Stimulated activated CD8-positive, alpha-beta memory T cell treated with anti-CD3 and anti-CD28 coated beads, Interleukin-4, amount 100 ng/mL, for 1 hour (primary cell): ENCODE measurements at places on chromosomes 2 and 18.

DNA sequence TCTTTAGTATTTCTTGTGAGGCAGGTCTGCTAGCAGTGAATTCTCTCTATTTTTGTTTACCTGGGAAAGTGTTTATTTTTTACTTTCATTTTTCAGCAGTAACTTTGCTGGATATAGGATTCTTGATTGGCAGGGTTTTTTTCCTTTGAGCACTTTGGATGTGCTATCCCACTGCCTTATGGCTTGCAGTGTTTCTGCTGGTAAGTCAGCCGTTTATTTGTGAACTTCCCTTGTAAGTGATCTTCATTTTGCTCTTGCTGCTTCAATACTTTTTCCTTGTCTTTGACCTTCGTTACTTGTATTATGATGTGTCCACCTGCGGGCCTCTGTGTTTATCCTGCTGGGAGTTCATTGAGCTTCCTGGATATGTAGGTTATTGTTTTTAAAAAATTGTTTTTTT lies 54.7 kb downstream of the SLC66A2 start:
- no peak for DNase-seq

DNA sequence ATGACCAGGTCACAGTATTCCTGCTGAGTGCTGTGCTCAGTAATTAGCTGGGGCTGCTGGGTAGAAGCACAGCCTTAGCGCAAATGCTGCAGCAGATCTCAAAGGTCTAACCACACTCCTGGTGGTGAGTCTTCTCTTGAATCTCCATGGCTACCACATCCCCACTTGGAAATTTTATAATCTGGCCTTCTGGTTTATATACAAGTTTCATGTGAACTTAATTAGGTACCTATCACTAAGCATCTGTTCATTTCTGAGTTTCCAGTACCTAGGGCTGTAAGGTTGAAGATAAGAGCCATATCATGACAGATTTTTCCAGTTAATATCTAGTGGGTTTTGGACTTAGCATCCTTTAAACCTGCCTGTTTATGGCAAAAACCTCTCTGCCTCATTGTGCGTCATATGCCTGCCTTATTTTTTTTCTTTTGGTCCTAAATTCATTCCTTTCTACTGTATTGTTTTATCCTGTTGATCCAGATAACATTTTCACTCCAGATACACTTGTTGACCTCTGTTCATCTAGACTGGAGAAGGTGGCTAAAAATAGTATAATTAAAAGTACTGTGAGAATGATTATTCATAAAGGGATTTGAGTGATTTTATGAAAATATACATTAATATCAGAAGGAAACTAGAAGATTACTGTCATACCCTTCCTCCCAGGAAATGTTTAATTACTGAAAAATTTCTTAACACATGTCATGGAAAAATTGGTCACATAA lies 168.4 kb upstream of the THUMPD2 start:
- no peak for DNase-seq

- no peak for DNase-seq
These were observed 50.6 kb downstream of the DPYSL5 start for GRCh38 chr2:26898480-26899078.

GRCh38 chr2:135607561-135607960 lies 76.3 kb downstream of the R3HDM1 start:
- no peak for DNase-seq

GRCh38 chr2:181697126-181697525 lies 16.8 kb upstream of the NEUROD1 start:
- no peak for DNase-seq

- DNase-seq, result no peak
These were observed 75.0 kb upstream of the HAAO start for GRCh38 chr2:42867093-42868065.

- no peak for DNase-seq
These were observed 54.7 kb downstream of the INO80D start for GRCh38 chr2:206031162-206031784.

DNA sequence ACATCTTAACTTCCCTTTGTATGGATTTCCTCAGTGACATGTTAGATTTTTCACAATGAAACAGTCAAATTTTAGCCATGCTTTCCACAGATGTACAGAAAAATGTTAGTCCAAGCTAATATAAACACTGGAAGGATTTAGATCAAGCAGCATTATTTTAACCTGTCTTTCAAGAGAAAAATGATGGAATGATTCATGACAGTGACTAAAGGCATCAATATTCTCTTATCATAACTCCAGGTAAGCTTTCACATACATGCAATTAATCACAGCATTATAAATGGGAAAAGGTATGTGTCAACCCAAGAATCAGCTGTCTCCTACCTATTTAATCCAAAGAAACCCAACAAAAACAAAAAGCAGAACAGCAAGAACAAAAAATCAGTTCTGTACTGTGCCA lies 92.7 kb downstream of the NCKAP5 start:
- DNase-seq, result no peak

DNA sequence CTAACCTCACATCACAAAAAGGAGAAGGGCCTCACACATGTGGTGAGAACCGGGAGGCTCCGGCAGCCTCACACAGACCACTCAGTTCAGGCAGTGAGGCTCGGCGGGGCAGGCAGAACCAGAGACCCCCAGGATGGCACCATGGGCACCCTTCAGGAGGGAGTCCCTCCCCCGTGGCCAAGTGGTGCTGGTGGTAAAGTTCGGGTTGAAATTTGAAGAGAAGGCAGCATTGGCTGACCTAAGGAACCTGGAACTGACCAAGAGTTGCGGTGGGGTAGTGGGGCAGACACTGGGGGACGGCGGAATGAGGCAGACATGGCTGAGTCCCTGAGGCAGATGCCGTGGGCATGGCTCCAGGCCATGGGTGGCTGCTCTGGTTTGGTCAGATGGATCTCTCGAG lies 239.3 kb upstream of the MYT1L start:
- DNase-seq, result no peak

GRCh38 chr2:63890678-63891077 lies 49.0 kb downstream of the UGP2 start:
- DNase-seq, result no peak

GRCh38 chr2:24993406-24994145 lies 21.8 kb upstream of the DNAJC27 start:
- no peak for DNase-seq

GRCh38 chr2:74646834-74647482 lies 1.2 kb downstream of the M1AP start:
- DNase-seq, result no peak

GRCh38 chr2:82487354-82487753 lies 1971.7 kb downstream of the SUCLG1 start:
- no peak for DNase-seq
